Muscle of leg (tissue), 16 donors: ENCODE measurements at places on chromosomes 1 and 21. TPM values are rescaled to one million over a fixed set of nuclear protein-coding genes. Genes with fewer than 3 reads are reported as not detected.

The MTMR11 gene
- total RNA-seq: 8.1 TPM

GRCh38 chr1:153869486-153869885 lies 53.3 kb downstream of the GATAD2B start:
- H3K4me1 ChIP-seq: no peaks in the 10 kb centered on the region
- DNase-seq: no peak
- no peak overlapping the region for H3K4me3 ChIP-seq
- no peaks in the 10 kb centered on the region for H3K27me3 ChIP-seq
- H3K36me3 ChIP-seq: peaks cover 4% of the 10 kb centered on the region
- no peak overlapping the region for H3K27ac ChIP-seq

- no peaks in the 10 kb centered on the region for H3K27me3 ChIP-seq
- peak; percentile 20 for DNase-seq
- H3K4me3 ChIP-seq: no peak overlapping the region
- H3K27ac ChIP-seq: no peak overlapping the region
- H3K4me1 ChIP-seq: peaks cover 3% of the 10 kb centered on the region
- H3K36me3 ChIP-seq: no peaks in the 10 kb centered on the region
These were observed 53.1 kb downstream of the LMX1A start for GRCh38 chr1:165303386-165303785.

DNA sequence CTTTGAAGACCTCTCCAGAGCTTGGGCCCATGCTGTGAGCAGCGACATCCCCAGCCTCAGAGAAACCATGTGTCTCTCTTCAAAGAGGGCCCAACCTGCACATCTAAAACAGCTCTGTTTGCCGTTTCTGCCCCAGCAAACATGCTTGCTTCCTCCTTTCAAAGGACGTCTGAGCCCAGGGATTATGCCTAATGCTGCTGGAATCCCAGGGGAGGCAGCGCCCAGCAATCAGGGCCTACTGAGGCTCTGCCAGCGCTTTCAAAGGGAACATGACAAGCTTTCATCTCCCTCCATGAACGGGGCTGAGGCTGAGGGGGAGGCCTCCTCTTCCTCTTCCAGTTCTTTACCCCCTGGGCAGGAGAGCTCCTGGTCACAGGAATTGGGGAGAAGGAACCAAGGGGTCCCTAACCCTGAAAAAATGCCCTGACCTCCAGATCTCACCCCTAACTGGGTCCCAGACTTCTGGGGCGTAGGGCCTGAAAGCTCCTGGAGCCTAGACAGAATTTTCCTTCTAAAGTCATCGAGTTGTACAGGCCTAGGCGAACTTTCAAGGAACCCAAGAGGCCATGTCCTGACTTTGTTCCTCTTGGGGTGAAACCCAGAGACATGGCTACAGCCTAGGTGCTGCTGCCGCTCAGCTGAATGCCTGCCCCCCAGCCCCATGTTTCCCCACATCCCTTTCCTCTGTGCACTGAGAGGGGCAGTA lies 13.4 kb upstream of the ASCL5 start:
- peaks cover 49% of the 10 kb centered on the region for H3K4me1 ChIP-seq
- H3K27ac ChIP-seq: no peak overlapping the region
- no peaks in the 10 kb centered on the region for H3K27me3 ChIP-seq

DNA sequence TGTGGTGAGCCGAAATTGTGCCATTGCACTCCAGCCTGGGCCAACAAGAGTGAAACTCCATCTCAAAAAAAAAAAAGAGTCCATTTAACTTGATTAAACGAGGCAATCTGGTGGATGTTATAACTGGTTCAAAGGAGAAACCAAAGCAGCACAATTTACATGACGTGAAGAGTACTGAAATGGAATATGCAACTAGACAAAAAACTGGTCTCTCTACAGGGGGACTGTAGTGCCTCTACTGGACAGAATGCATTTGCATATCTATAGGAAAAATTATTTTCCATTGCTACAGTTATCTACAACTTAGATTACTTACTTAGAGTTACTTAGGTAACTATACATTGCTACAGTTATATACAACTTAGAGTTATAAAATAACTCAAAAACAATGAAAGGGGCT lies 2.7 kb upstream of the CAPN2 start:
- peaks cover 60% of the 10 kb centered on the region for H3K4me1 ChIP-seq

DNA sequence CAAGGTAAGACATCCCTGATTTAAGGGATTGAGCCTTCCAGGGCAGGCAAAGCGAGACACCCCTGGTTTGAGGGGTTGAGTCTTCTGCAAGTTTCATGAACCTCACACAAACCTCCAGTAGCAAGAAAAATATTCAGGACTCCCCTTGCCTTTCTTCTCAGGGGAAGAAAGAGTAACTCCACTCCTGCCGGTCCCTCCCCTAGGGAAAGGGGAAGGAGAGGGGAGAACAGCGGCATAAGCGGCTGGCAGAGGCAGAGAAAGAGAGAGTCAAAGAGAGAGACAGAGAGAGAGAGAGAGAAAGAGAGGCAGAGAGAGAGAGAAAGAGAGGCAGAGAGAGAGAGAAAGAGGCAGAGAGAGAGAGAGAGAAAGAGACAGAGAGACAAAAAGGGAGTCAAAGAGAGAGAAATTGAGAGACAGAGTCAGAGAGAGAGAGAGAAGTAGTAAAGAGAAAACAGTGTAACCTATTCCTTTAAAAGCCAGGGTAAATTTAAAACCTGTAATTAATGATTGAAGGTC lies 29.5 kb upstream of the CBR3 start:
- peaks cover 8% of the 10 kb centered on the region for H3K4me1 ChIP-seq
- no peak overlapping the region for H3K27ac ChIP-seq
- H3K36me3 ChIP-seq: no peaks in the 10 kb centered on the region
- no peak overlapping the region for H3K4me3 ChIP-seq
- DNase-seq: no peak

DNA sequence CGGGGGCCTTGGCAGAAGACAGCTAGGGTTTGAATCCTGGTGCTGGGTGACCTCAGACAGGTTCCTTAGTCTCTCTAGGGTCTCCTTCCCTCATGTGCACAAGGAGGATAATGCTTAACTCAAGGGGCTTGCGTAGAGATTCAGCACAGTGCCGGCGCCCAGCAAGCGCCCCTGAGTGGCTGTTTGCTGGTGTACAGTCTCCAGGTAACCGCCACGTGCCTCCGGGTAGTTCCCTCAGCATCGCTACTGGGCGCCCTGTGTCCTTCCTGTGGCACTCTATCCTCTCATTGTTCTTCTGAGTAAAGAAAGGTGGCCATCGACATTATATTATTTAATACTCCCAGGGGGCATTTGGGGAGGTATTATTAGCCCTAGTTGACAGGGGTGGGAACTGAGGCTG lies 80.9 kb downstream of the NENF start:
- H3K4me1 ChIP-seq: peaks cover 22% of the 10 kb centered on the region
- no peak overlapping the region for H3K4me3 ChIP-seq
- H3K27ac ChIP-seq: no peak overlapping the region
- peaks cover 56% of the 10 kb centered on the region for H3K27me3 ChIP-seq
- H3K36me3 ChIP-seq: no peaks in the 10 kb centered on the region

GRCh38 chr1:13893409-13893821 lies 193.4 kb downstream of the PRDM2 start:
- peak; percentile 36 for DNase-seq
- peaks cover 11% of the 10 kb centered on the region for H3K4me1 ChIP-seq
- H3K4me3 ChIP-seq: peak overlapping the region; percentile 34
- no peaks in the 10 kb centered on the region for H3K36me3 ChIP-seq
- no peak overlapping the region for H3K27ac ChIP-seq
- peaks cover 48% of the 10 kb centered on the region for H3K27me3 ChIP-seq

- peak overlapping the region; percentile 62 for H3K4me3 ChIP-seq
- no peaks in the 10 kb centered on the region for H3K36me3 ChIP-seq
- peaks cover 55% of the 10 kb centered on the region for H3K27me3 ChIP-seq
- H3K4me1 ChIP-seq: peaks cover 63% of the 10 kb centered on the region
- no peak for DNase-seq
These were observed 5.5 kb downstream of the EFNA3 start for GRCh38 chr1:155083865-155084721.
